ENCODE measurements at places on chromosomes 4 and X.

- no peak for DNase-seq
Measured at GRCh38 chr4:99529956-99530355, 19.1 kb downstream of the C4orf17 start.

DNA sequence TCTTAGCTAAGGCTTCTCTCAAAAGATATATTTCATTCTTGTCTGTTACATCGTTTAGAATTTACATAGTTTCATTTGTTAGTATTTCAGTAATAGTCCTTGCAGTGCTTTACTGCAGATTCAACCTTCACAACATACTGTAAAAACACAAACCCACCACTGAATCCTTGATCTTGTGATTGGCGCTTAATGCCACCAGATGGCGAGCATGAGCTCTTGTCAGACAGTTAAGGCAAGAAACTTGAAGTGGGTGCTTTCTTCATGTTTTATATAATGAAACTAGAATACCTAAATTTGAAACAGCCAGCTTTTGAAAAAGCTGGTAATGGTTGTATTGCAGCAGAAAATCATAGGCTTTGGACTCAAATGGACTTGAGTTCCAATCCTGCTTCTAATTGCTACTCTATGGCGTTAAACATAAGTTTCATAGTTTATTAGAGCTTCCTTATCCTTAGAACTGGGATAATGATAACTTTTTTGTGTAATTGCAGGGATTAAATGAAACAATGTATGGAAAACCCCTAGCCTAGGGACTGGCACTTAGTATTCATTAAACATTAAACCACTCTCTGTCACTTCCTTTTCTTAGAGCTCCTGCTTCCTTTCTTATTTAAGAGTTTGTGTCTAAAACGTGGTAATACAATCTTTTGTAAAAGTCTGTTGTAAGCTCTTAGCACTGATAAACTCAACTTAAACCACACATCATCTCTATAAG is 95.1 kb downstream of the USP9X start:
- no peak for DNase-seq

DNA sequence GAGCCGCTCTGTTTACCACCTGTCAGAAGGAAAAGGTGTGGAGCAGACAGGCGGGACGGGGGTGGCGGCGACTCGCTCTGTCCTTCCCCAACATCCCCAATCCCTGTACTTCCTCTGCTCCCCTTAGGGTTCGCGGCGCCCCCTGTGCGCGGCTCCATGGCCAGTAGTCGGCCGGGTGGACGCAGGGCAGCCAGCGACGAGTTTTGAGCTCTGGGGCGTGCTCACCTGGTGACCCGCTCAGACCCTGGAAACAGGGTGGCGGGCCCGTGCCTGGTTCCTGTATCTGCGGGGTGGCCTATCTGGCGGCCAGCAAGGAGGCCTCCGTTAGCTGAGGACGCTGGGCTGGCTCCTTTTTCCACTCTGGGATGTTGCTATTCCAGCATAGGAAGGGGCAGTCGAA is 5.4 kb upstream of the MAGIX start:
- no peak for DNase-seq

DNA sequence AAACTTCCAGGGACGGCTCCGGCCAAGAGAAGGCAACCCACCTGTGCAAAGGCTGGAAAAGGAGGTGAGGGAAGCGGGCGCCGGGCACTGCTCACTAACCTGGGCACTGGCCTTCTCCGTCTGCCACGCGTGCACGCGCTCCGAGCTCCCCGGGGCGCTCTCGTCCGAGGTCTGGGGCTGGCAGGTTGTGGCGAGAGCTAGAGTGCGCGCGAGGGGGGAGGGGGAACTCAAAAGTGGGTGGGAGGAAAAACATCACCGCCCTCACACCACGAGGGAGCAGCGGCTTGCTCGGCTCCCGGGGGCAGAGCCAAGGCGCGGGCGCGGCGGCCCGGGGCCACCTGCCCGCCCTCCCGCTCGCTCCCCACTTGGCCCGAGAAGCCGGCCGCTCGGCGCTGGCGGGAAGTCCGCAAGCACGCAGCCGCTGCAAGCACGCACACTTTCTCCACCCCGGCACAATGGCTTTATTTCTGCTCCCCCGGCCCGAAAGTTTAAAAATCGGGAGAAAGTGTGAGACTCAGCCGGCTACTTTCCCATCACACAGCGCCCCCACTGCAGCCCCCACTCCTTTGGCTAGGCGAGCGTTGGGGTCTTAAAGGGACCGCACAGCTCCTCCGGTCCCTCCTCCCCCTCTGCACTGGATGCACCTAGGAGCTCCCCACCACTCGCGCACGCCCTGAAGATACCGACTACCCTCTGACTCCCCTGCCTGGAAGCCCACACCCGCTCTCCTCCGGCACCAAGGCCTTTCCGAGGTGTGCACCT is at the start of gene CHRDL1:
Gene CHRDL1, minus strand, starts transcription at position 173 of the 762 bp plus-strand sequence. CDS start 3,636 bp downstream, outside the sequence.
- no peak for DNase-seq

DNA sequence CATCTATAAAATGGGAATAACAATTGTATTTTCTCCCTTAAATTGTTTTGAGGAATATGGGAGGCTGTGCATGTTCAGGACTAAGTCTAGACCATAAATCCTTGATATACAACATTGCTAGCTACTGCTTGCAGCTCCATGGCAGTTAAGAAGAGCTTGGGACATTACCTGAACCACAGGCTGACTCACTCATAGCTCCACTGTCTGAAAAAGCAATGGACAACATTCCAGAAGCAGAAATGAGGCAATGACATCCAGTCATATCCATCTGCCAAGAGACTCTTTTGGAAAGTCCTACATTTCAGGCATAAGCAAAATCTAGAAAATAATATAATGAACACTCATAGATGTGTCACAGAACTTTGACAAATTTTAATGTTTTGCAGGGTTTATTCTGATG is 167.3 kb upstream of the LEF1 start:
- no peak for DNase-seq

- DNase-seq = no peak
Measured at GRCh38 chrX:72705814-72706213, 8.3 kb downstream of the PHKA1 start.

DNA sequence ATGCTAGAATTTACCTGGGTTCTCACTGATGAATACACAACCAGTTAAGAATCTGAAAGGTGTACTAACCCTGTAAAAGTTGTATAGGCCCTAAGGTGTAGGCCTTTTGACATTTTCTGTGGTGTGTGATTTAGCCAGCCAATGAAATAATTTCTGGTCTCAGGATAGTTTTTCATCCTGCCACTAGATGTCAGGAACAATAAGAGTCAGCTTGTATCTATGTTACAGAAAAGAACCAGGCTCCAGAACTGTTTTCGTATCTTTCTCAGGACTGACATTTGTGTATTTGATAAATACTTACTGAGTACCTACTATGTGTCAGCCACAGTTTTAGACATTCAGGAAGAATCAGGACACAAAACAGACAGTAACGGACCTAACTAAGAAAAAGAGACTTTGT is 673.6 kb upstream of the TENM3 start:
- DNase-seq = no peak

DNA sequence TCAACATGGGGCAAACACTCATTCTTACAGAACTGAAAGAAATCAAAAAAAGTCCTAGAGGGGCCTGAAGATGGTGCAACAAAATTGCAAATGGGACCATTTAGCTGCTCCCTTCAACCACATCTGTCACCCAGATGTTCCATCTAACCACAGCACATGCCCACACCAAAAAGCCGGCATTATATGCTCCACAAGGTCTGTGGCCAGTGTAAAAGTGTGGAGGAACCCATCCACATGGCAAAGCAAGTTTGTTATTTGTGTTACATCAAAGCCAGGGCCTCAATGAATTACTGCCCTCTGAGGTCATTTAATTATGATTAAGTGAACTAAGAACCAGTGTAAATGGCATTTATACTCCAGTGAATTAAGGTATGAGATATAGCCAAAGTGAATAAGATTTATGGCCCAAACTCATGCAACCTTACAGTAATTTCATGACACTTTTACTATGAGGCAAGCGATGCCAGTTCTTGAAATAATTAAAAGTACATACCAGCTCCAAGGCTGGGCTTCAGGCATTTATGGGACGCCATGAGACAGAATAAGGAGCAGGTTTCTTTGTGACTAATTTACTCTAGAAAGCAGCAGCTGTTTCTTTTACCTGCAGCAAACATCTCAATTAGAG is 48.7 kb upstream of the FGF16 start:
- no peak for DNase-seq
